A549 treated with RU486 at 1 μM for 4 hours (cell line): ENCODE measurements at places on chromosomes 3 and 15. TPM values are rescaled to one million over a fixed set of nuclear protein-coding genes. Genes with fewer than 3 reads are reported as not detected.

The SLC22A14 gene
- total RNA-seq = 0.11 TPM in 1 of 5 replicates, not detected in the others

The CFAP20DC gene
- total RNA-seq = 1.8 to 3.4 TPM (median 2.3 TPM) in 5 replicates

The SERINC4 gene
- total RNA-seq = 0.09 to 0.21 TPM (median 0.12 TPM) in 5 replicates

The FBXO40 gene
- total RNA-seq = not detected in 5 replicates

The AMT gene
- 0.13 to 0.44 TPM (median 0.30 TPM) in 5 replicates for total RNA-seq

The FAM3D gene
- total RNA-seq = not detected in 5 replicates

The PLSCR2 gene
- total RNA-seq = not detected in 5 replicates

The PPM1L gene
- 0.34 to 0.59 TPM (median 0.48 TPM) in 5 replicates for total RNA-seq

The ISLR gene
- total RNA-seq = 0.14 to 0.59 TPM (median 0.25 TPM) in 5 replicates

The ABI3BP gene
- total RNA-seq = 1.2 to 2.2 TPM (median 1.6 TPM) in 5 replicates

The TTLL13 gene
- total RNA-seq = 0.27 to 0.61 TPM (median 0.39 TPM) in 4 of 5 replicates, not detected in the other

The GABRG3 gene
- 0.27 to 0.79 TPM (median 0.42 TPM) in 5 replicates for total RNA-seq

The SLC24A5 gene
- total RNA-seq = not detected in 5 replicates

The AHSG gene
- 0.18 TPM in 1 of 5 replicates, not detected in the others for total RNA-seq

The GHSR gene
- total RNA-seq = not detected in 5 replicates

The BDH1 gene
- 2.3 to 4.9 TPM (median 2.9 TPM) in 5 replicates for total RNA-seq
